Smooth muscle cell of the brain vasculature (primary cell): ENCODE measurements at places on chromosomes 12 and 14.

GRCh38 chr14:58106446-58106845 lies 45.6 kb downstream of the ARMH4 start:
- no peak for DNase-seq

DNA sequence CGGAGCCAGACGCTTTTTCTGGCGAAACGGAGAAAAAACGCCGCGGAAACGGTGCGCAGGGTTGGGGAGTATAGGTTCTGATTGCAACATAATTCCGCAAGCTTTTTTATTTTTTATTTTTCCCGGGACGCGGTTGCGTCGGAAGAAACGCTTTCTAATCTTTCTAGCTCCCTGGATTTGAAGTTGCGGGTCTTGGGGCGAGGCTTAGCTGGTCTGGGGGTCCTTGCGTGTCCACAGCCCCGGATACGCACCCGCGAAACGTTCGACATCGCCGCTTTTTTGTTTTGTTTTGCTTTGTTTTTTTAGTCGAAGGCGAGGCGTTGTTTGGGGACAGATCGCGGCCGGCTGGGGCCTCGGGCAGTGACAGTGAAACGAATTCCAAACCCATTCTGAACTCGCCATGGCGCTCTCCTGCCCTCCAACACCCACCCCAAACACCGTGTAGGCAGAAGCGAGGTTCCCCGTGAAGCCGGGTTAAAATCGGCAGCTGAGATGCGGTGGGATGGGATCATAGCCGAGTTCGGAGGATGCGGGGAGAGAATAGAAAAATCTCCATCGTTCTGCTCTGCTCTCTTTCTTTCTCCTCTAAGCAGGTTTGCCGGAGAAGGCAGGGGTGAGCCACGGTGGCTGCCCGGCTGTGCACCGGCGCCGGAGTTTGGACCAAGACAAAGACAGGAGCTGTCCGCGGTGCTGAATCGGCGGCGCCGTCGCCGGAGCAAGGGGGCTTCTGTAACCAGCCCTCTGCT lies 8.1 kb upstream of the LHX5 start:
- DNase-seq = peak; percentile 9

- no peak for DNase-seq
Measured at GRCh38 chr12:89468017-89468416, 56.6 kb downstream of the GALNT4 start.

DNA sequence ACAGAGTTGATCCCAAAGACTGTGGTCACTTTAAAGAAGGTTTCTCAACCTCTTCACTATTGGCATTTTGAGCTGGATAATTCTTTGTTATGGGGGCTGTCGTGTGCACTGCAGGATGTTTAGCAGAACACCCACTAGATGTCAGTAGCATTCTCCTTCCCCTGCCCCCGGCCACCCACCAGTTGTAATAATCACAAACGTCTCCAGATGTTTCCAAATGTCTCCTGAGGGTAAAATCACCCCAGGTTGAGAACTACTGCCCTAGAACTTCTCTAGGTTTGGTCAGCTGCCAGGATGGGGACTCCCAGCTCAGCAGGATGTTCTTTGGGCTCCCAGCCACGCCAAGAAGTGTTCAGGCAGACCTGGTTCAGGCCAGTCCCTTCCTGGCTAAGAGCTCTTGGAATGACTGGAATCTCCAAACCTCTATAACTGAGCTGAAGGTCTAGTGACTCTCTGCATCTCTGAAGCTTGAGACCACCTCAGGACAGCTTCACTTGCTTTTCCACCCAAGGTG lies 12.5 kb upstream of the AJUBA start:
- DNase-seq = no peak
